Upper lobe of left lung (tissue), 6 donors: ENCODE measurements at places on chromosomes 6 and 20.

DNA sequence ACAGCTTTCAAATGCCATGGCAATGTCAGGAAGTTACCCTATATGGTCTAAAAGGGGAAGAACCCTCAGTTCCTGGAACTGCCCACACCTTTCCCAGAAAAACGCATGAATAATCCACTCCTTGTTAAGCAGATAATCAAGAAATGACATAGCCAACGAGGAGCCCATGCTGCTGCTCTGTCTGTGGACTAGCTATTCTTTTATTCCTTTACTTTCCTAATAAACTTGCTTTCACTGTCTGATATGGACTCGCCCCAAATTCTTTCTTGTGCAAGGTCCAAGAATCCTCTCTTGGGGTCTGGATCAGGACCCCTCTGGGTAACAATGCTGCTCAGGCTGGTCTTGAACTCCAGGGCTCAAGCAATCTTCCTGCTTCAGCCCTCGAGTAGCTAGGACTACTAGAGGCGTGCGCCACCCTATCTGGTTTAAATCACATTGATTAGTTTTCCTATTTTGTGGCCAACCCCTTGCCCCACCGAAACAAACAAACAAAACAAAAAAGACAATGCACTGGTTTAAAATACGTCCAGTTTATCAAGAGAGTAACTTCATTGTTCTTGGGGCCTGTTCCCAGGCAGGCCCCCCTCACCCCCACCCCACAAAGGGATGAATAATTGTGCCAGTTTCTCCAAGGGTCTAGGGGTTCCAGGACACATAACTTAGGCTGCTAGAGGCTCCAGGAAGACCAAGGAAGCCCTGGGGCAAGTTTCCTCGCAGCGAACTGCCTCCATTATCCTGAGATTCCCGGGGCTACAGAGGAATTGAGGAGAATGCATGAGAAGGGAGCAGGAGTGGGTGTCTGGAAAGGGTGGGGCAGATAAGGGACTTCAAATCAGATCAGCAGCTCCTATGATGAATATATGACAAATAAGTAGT lies 10.1 kb upstream of the AKAP12 start:
- H3K27ac ChIP-seq: no peak overlapping the region
- no peaks in the 10 kb centered on the region for H3K27me3 ChIP-seq
- no peak for DNase-seq
- H3K4me1 ChIP-seq: no peaks in the 10 kb centered on the region
- no peak overlapping the region for H3K4me3 ChIP-seq

GRCh38 chr6:145818796-145819195 lies 4.2 kb upstream of the FBXO30 start:
- H3K27me3 ChIP-seq: no peaks in the 10 kb centered on the region
- H3K36me3 ChIP-seq: no peaks in the 10 kb centered on the region
- no peak overlapping the region for H3K4me3 ChIP-seq
- no peak overlapping the region for H3K27ac ChIP-seq

DNA sequence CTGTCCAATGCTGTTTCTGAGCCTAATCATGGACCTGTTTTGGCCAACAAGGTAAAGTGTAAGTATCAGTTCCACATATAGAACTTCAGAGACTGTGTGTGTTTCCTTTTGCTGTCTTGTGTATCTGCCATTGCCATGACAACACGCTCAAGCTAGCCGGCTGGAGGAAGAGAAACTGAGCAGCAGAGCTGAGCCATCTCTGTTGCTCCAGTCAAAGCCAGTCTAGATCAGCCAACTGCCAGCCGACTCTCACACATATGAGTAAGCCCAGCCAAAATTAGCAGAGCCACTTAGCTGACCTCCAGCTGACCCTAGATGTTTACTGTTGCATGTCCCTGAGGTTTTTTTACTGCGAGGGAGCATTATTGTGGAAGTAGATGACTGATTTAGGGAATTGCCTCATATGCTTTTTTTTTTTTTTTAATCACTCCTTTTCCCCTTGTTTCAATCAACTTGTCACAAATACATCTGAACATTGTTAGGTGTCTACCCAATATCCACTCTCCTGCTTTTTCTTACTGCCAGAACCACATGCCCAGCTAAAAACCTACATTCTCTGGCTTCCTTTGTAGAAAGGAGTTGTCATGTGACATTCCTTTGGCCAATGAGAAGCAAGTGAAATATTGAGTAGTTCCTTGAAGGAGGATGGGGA lies 304.3 kb upstream of the SUPT3H start:
- H3K27me3 ChIP-seq: no peaks in the 10 kb centered on the region
- H3K36me3 ChIP-seq: no peaks in the 10 kb centered on the region
- peaks cover 6% of the 10 kb centered on the region for H3K4me1 ChIP-seq
- H3K27ac ChIP-seq: no peak overlapping the region
- DNase-seq: peak; percentile 65
- H3K4me3 ChIP-seq: no peak overlapping the region

DNA sequence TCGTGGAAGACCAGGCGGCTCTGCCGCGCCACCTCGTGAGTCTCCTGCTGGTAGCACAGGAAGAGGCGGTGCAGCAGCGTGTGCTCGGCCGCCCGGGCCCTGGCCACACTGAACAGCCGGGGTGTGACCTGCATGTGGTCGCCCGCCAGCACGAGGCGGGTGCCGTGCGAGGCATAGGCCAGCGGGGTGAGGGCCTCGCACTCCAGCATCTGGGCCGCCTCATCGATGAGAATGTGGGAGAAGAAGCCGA lies 7.0 kb downstream of the HELZ2 start:
- H3K27ac ChIP-seq: no peak overlapping the region
- H3K4me1 ChIP-seq: no peaks in the 10 kb centered on the region
- DNase-seq: no peak
- H3K27me3 ChIP-seq: no peaks in the 10 kb centered on the region
- no peak overlapping the region for H3K4me3 ChIP-seq
- H3K36me3 ChIP-seq: peaks cover 65% of the 10 kb centered on the region
